B cell (primary cell): ENCODE measurements at places on chromosomes 16 and 17.

GRCh38 chr16:85332175-85332574 lies 219.9 kb upstream of the CIBAR2 start:
- no peak for DNase-seq

- DNase-seq = no peak
These were observed 157.9 kb downstream of the IRX3 start for GRCh38 chr16:54128629-54129234.

- no peak for DNase-seq
These were observed 54.8 kb downstream of the RPH3AL start for GRCh38 chr17:297758-298157.

DNA sequence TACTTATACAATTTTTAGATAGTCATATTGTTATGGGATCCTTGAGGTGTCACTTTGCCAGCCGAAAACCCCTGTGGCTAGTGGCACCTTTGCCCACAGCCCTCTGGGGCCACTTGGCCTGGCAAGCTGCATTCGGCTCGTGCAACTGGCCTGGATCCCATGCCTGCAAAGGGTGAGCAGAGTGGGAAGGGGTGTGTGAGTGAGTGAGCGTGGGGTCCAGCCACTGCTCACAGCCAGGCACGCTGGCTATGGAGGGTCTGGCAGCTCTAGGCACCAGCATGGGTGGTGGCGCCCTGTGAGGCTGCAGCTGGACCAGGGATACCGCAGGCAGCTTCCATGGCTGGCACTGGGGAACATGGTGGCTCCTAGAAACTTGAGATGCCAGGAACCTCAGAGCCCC lies 49.0 kb downstream of the ESRP2 start:
- DNase-seq = no peak

- no peak for DNase-seq
These were observed 15.5 kb downstream of the CDH1 start for GRCh38 chr16:68752602-68753001.

GRCh38 chr16:15644267-15644961 lies 1.5 kb upstream of the MARF1 start:
- DNase-seq = no peak

DNA sequence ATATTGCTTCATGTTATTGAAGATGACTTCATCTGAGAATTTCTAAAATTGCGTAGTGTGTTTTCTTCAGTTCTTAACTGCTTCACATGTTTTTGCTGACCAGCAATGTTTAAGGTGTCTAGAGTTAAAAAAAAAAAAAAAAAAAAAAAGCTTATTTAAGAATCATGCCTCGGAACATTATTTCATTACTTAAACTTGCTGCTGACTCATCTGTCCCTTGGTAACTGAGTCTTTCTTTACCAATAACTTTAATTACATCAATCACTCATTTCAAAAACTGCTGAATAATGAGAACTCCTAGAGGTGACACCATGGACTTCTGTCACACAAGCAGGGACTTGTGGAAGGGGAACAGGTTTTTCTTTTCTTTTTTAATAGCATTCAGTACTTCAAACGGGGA lies 16.2 kb downstream of the IRX5 start:
- no peak for DNase-seq

GRCh38 chr16:59088431-59088830 lies 354.3 kb upstream of the GOT2 start:
- no peak for DNase-seq

DNA sequence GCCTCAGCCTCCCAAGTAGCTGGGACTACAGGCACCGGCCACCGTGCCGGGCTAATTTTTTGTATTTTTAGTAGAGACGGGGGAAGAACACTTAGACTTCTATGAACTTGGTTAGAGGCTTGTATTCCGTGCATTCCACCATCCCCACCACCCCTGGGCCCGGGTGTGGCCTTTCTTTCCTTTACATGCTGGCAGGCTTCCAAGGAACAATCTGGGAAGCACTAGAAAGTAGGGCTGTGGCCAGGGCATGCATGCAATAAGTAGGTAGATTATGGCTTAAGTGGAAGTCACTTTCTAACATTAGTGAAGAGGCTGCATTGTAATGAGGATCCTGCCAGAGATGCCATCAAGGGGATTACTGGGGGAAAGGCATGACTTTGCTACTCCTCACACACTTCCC lies 171.6 kb downstream of the SHISA6 start:
- no peak for DNase-seq

GRCh38 chr17:79628861-79629547 lies 18.2 kb upstream of the RBFOX3 start:
- no peak for DNase-seq

- DNase-seq = no peak
These were observed 16.0 kb downstream of the SOX8 start for GRCh38 chr16:997440-998051.

- DNase-seq = no peak
These were observed 44.6 kb downstream of the STH start for GRCh38 chr17:46043606-46044005.

- DNase-seq = no peak
These were observed 70.7 kb downstream of the PRKCA start for GRCh38 chr17:66373079-66373478.

DNA sequence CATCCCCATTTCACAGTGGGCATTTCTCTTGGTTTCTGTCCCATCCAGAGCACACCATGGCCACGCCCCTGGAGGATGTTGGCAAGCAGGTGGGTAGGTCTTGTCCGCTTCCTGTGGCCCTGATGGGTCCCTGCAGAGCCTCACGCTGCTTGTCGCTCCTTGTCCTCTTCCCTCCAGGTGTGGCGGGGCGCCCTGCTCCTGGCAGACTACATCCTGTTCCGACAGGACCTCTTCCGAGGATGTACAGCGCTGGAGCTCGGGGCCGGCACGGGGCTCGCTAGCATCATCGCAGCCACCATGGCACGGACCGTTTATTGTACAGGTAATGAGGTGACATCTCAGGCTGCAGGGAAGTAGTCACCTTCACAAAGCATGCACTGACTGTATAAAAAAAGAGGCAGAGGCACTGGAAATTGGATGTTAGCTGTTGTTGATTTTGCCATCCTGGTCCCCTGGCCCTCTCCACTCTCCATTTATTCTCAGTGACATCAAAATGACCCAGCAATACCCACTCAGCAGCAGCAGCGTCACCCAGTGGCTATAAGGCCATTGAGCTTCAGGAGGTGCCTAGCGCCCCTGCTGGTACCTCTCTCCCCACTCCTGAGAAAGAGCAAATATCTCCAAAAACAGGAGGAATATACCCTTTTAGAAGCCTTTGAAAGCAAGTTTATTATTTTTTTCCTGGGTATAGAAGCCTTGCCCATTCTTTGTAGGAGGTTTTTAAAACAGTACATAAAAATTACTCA lies 13.7 kb downstream of the METTL22 start:
- no peak for DNase-seq

DNA sequence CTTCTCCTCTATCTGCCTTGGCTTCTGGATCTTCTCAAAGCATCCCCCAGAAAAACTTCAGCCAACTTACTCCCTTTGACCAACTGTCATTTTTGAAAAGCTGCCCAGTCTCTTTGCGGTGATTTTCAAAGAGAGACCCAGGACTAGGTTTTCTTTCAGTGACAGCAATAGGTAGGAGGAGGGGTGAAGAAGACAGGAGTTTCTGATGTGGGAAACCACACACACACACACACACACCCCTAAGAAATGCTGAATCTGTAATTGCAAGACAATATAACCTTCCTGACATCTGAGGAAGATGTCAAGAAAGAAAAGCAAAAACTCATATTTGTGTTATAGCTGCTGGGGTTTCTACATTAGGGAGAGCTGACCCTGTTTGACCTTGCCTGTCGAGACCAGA lies 5.2 kb downstream of the FAM20A start:
- DNase-seq = no peak

- DNase-seq = peak; percentile 66
These were observed at the start of gene XYLT1 for GRCh38 chr16:17470908-17471718. TSS of gene XYLT1 (minus strand) at chr16:17470960. CDS start at chr16:17470796, 164 bp downstream.

GRCh38 chr17:4950075-4950745 lies 709 bp upstream of the ENO3 start:
- DNase-seq = peak; percentile 66

DNA sequence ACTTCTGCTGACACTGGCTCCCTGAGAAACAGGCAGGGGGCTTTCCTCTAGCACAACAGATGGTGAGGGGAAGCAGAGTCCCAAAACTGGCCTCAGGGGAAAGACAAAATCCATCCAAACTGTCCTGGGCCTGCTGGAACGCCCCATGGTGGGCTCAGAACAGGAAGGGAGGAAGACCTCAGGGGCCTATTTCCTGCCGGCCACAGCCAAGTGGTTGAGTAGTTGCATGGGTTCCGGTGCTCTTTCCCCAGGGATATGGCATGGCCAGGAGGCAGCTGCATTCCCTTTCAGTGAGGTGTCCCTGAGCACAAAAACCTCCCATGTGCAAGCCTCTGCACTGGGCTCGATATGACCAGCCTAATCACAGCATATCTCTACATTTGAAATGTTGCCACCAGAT lies 303.0 kb upstream of the IRX5 start:
- DNase-seq = no peak

GRCh38 chr16:65178151-65178550 lies 56.3 kb upstream of the CDH11 start:
- DNase-seq = no peak

DNA sequence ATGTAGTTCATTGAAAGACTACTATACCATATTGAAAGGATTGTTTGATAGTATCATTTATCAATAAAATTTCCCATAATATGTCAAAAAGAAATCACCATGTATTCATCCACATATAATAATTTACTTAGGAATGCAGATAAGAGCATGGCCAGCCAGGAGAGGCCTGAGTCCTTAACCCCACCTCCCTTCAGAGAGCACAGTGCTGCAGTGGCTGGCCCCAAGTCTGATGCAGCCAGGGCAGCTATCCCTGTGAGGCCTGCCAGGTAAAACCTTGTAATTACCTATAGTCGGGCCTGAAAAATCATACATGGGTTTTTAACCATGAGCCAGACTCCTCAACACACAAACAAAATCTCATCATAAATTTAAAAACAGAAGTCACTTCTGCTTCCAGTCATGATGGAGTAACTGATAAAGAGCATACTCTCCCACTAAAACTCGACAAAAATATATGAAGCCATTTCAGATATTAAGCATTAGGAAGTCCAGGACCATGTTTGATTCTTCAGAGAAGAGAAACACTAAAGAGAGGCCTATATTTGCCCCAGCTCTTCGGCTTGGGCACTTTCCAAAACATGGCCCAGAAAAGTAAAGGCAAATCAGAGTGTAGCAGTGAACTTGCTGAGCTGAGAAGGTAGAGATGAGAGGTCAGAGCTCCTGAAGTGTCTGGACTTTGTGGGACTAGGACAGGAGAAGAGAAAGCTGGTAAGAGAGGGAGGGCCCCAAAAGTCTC lies 40.9 kb upstream of the CCNF start:
- DNase-seq = no peak

DNA sequence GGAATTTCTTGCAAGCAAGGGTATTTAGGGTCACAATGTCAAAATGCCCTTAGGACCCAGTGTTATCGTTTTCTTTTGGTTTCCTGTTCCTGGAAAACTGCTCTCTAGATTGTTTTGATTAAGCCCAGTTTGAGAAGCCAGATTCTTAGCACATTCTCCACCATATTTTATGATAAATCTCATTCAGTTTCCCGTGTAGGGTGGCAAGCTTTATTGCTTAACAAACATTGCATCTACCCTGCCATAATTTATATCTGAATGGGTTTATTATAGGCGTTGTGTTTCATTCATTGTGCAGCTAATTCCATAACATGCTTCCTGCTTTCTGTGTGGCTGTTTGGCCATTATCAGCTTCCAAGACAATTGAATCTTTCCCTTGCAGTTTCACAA lies 389.1 kb upstream of the DYNLRB2 start:
- DNase-seq = no peak

GRCh38 chr17:49779739-49780231 lies 8.7 kb upstream of the KAT7 start:
- DNase-seq = peak; percentile 58
